Activated T-helper 1 cell treated with anti-CD3 and anti-CD28 coated beads, Interleukin-12 subunit alpha, Interleukin-12 subunit beta, Interleukin-2, Interleukin-4 antibody, amounts not matched to agents 30 ng/mL and 10 ng/mL and 1 ng/mL, durations not matched to agents 14 hours and 24 hours and 36 hours (primary cell): ENCODE measurements at places on chromosomes 1 and 21. TPM values are rescaled to one million over a fixed set of nuclear protein-coding genes. Genes with fewer than 3 reads are reported as not detected.

GRCh38 chr1:50847303-50847702, 112.8 kb downstream of the FAF1 start:
- no peaks in the 10 kb centered on the region for H3K27me3 ChIP-seq
- H3K4me1 ChIP-seq = peaks cover 13% of the 10 kb centered on the region
- H3K36me3 ChIP-seq = peaks cover 13% of the 10 kb centered on the region
- DNase-seq = no peak
- H3K27ac ChIP-seq = no peak overlapping the region

SNRNP40 gene
- 118 and 119 TPM in 2 replicates for total RNA-seq

RNF207 gene
- total RNA-seq = 65.8 and 71.6 TPM in 2 replicates

ACBD3 gene
- 23.6 and 26.0 TPM in 2 replicates for total RNA-seq
